Activated T-cell treated with anti-CD3 and anti-CD28 coated beads, Interleukin-2, amount 50 U/mL, for 4 hours (primary cell): ENCODE measurements at places on chromosomes 5 and 9. TPM values are rescaled to one million over a fixed set of nuclear protein-coding genes. Genes with fewer than 3 reads are reported as not detected.

HSPA4 gene
- 258 TPM for total RNA-seq

DNA sequence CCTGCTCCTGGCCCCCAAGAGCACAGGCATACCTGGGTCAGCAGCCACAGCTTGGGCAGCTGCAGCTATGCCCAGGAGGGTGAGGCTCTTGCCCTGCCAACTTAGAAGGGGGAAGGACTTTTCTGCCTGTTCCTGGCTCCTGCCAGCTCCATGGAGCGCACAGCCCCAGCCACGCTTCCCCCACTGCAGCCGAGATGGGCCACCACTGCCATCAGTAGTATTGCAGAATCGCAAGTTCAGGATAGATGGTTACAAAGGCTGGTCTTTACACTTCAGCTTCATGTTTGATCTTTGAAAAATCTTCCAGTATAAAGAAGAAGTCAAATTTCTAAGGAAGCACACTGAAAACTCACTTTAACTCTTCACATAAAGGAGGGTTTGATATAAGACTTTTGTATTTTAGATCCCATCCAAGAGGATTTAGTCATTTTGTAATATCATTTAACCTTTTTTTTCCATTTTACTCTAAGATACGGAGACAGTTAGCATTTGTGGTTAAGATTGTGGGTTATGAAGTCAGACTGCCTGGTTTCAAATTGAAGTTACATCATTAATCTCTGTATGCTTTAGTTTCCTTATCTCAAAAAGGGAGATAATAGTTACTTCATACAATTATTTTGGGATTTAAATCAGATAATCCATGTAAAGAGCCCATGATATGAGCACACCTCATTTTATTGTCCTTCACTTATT is 81.8 kb downstream of the NLN start:
- DNase-seq = no peak

OR1L4 gene
- not detected for total RNA-seq

- DNase-seq = no peak
These were observed 13.6 kb upstream of the MRNIP start for GRCh38 chr5:179872055-179872827.

CCDC152 gene
- total RNA-seq = 11.6 TPM

DNA sequence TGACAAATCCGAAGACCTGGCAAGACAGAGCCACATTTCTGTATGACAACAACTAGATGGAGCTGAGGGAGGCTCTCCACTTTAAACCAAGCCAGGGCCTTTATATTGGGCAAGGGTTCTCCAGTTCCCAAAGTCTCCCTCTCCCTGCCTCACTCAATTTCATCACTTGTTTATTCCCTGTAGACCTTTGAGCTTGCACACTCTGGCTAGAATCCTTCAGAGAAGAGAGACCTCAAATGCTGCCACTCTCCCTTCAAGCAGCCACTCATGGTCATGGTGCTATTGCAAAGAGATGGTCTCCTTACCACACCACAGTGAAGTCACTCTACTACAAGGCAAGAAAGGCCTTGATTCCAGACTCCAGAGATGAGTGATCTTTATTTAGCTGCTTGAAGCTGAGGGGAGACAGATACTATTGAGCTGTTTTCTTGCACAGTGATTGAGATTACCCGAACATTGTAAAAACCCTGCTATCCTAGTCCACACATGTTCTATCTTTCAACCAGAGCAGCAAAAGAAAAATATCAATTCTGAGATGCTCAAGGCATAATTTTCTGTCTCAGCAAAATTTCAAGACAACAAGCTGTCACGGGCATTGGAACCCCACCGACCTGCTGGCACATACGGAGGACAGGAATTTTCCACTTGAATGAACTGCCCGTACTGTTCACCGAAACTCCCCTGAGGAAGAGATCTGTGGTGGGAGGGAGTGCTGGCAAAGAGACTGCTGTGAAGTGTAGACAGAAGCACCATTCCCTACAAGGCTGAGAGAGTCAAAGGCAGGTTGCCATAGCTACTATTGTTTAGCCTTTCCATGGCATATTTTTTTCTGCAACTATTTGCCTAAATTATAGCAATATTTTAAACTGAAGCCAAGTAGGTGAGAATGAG is 81.1 kb downstream of the CDO1 start:
- DNase-seq = no peak

DNA sequence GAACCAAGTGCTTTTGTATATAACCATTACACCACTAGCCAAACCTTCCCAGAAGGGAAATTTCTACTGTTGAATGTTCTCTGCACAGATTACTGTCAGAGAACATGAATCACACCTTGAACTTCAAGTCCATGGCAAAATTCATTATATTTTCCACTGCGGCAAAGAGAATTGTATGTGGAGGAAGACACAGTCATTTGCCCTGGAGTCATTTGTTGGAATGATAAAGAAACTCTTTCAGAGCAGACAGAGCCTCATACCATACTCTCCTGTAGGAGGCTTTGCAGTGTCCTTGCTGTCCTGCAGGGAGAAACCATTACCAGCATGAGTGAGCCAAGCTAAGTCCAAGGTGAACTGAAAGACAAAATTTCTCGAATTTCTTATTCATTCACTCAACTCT is 369.0 kb downstream of the ARHGEF28 start:
- DNase-seq = no peak

AQP7 gene
- not detected for total RNA-seq

DNA sequence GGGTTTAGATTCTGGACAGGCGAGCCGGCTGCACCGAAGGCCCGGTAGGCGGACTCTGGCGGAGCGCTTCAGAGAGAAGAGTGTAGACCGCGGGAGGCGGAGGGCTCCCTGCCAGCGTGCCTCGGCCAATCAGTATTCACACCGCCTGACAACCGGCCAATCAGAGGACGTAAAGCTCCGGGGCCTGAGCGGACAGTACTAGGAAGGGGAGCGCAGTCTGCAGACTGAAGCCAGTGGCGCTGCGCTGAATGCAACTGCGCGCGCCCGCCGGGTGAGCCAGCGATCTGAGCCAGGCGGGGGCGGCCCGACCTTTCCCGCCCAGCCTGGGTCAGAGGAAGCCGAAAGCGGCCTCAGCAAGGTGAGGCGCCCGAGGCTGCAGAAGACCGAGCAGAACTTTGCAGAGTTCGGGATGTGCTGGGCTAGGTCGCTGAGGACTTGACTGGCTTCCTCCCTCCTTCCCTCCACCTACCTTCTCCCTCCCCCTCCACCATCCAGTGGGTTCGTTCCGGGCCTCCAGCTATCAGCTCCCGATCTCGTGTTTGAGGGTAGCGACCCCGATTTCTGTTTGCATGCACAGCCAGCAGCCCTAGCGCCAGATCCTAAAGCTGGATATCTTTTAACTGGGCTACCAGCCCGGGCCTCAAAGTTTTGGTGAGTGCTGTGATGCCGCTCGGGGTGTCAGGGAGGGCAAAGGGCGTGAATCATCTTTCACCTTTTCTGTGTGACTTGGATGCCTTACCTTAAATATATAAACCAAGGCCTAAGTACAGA is at the start of gene DMRT2:
Gene DMRT2 (plus strand): TSS at position 233 of the 771 bp plus-strand sequence. CDS start 1,257 bp downstream, outside the sequence.
- no peak for DNase-seq

EPB41L4A gene
- total RNA-seq = 0.10 TPM

PLEKHG4B gene
- total RNA-seq = 0.05 TPM

DNA sequence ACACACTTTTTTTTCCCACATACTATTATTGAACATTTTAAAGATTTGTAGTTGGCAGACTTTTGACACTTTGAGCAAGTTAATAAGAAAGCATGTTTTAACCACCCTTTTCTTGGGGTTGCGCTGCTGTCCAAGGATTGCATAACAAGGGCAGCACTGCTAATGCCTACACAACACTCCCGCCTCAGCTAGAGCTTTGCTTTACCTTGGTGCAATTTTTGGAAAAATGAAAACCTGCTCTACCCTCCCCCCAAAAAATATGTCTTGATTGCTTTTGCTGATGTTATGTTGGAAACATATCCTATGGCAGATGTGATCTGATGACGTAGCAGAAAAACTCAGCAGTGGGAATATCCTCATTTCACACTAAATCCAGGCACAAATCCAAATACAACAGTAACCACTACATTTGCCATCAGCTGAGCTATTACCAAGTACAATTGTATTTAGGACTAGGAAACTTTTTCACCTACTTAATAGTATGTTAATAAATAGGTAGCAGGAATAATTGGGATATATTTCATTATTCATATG is 51.5 kb downstream of the UBE2R2 start:
- no peak for DNase-seq

- no peak for DNase-seq
These were observed 58.8 kb downstream of the MARCHF3 start for GRCh38 chr5:126971455-126972031.

- DNase-seq = no peak
These were observed 64.2 kb upstream of the GPR151 start for GRCh38 chr5:146580237-146580636.

GRCh38 chr5:10590226-10590999 is 26.5 kb downstream of the ANKRD33B start:
- DNase-seq = no peak

DNA sequence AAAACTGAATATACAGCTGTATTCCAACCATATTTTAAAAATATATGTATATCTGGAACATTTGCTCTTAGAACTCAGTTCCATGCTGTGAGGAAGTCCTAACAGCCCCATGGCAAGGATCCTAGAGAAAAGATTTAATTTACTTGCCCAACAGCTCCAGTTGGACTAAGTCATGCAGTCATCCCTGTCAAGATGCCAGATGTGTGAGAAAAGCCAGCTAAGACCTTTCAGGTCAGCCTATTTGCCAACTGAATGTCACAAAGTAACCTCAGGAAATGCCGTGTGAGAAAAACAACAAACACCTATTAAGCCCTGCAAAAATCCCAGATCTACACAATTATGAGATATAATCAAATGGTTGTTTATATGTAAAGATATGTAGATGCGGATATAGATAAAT is 416.3 kb downstream of the NR2F1-AS1 start:
- DNase-seq = no peak

GGTA1 gene
- not detected for total RNA-seq

CCNO gene
- total RNA-seq = not detected

GRCh38 chr5:130890610-130891009 is 274.4 kb downstream of the HINT1 start:
- no peak for DNase-seq

ADAMTSL1 gene
- total RNA-seq = not detected

LRSAM1 gene
- total RNA-seq = 24.2 TPM

DNA sequence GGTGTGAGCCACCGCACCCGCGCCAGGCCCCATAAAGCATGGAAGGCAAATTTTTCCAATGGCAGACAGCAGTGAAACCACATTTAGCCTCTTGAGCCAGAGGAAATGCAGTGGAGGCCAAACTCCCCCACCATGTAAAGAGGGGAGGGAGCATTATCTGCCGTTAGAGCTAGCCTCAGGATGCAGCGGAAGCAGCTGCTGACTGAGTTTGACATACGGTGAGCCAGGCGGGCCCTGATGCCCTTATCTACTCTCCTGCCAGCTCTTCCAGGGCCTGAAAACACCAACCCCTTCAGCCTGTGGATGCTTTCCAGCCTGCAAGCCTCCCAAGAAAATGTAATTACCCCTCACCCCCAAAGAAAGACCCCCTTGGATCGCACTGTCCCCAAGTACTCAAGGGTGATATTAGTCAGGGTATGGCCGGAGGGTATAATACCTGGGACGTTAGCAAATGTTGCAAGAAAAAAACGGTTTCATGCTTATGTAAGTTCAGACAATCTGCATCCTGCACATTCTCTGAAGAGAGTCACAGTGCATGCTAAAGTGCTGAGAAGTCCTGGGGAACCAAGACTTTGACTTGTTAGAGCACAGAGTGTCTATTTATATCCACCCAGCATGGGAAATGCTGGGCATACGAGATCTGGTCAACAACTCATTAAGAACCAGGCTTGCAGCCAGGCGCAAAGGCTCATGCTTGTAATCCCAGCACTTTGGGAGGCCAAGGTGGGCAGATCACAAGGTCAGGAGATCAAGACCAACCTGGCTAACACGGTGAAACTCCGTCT is 11.3 kb upstream of the GGTA1 start:
- DNase-seq = no peak

PKD2L2 gene
- not detected for total RNA-seq

DNA sequence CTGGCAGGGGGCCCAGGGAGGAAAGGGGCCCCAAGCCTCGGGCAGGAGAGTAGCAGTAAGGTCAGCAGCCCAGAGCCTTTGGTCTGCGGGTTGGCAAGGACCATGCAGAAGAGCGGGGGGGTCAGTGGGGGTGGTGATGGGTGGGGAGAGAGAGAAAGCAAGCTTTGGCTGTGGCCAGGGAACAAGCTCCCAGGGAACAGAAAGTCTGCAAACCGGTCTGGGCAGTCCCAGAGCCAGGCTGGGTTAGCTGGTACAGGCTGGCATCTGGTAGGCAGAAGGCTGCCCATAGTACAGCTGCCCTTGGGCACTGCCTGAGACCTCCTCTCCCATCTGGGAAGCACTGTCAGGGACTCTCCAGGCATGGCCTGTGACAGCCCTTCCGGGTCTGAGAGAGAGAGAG is 10.5 kb upstream of the EPB41L4B start:
- no peak for DNase-seq

PCDHGA10 gene
- total RNA-seq = 0.40 TPM

DNA sequence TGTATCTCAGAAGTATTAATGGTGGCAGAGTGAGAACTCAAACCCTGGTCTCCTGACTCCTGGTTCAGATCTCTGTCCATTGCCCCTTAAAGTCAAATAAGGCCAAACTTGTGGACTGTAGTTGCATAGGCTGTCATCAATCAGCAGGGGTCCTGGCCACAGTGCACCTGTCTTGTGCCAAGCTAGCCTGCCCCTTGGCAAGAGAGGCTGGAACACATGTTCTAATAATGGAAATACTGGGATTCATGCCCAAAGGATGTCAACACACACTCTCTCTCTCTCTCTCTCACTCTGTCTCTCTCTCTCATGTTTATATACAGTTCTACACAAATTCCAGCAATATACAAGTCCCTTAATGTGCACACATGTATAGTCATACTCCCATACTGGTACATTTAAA is 44.3 kb downstream of the GLRA1 start:
- no peak for DNase-seq

- DNase-seq = no peak
These were observed 83.0 kb upstream of the GLIS3 start for GRCh38 chr9:4382722-4383317.

TTC23L gene
- total RNA-seq = not detected

- DNase-seq = no peak
These were observed 56.2 kb downstream of the TMOD1 start for GRCh38 chr9:97557606-97558095.
